ENCODE measurements at places on chromosomes 12 and 14.

DNA sequence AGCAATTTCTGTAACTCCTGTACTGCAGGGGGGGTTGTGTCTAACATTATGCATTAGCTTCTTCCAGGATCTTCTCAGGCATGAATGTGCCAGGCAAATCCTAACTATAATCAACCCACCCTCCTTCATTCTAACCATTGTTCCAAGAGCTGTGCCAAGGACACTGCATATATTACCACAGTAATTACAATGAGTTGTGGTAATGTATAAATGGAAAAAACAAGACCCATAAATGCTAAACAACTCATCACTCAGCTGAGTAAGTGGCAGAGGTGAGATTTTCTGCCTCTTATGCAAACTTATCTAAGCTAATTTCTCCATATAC lies 80.6 kb downstream of the PRKD1 start:
- no peak for DNase-seq

DNA sequence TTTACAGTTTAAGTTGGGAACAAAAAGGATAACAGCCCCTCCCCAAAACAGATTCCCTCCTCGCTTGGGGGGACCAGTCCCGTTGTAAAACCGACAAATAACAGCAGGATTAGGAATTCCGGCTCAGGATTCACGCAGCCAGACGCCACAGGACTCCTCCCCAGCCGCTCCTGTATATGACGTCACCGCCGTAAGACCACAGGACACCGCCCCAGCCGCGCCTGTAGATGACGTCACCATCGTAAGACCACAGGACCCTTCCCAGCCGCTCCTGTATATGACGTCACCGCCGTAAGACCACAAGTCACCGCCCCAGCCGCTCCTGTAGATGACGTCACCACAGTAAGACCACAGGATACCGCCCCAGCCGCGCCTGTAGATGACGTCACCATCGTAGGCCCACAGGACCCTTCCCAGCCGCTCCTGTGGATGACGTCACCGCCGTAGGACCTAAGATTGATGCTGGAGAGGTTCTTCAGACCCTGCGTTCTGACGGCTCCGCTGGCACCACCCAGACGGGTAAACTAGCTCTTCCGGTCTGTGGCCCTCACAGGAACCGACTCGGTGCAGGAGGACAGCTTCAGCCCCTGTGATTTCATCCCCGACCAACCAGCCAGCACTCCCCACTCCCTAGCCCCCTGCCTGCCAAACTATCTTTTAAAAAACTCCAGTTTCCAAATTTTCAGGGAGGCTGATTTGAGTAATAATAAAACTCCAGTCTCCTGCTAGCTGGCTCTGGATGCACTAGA lies 43.9 kb upstream of the FBRSL1 start:
- peak; percentile 70 for DNase-seq

DNA sequence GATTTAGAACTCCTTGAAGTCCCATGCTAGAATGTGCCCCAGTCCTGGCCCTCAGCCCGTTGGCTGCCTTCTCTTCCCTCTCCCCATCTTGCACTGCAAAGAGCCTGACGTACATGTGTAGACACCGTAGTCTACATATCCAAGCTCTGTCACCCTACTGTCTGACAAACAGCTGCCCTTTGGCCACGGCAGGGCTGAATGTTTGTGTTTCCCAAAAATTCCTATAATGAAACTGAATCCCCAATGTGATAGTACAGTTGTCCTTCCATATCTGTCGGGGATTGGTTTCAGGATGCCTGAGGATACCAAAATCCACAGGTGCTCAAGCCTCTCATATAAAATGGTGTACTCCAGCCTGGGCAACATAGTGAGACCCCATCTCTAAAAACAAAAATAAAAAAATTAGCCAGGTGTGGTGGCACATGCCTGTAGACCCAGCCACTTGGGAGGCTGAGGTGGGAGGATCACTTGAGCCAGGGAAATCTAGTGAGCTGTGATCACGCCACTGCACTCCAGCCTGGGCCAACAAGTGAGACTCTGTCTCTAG lies 12.3 kb upstream of the TFCP2 start:
- DNase-seq = no peak

DNA sequence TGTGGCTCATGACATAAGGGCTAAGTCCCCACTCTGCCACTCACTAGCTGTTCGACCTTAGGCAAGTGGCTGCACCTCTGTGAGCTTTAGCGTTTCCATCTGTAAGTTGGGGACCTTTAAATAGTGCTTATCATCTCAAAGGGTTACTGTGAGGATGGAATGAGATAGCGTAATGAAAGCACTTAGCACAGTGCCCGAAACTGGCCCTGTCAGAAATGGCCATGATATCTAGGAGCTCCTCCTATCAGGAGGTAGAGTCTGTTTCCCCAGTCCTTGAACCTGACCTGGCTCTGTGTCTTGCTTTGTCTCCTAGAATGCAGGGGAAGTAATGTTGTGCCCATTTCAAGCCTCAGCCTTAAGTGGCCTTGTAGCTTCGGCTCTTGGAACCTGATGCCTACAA lies 211.0 kb downstream of the RBM19 start:
- DNase-seq = no peak

- peak; percentile 12 for DNase-seq
These were observed 900 bp downstream of the C2CD5 start for GRCh38 chr12:22543246-22544037.

DNA sequence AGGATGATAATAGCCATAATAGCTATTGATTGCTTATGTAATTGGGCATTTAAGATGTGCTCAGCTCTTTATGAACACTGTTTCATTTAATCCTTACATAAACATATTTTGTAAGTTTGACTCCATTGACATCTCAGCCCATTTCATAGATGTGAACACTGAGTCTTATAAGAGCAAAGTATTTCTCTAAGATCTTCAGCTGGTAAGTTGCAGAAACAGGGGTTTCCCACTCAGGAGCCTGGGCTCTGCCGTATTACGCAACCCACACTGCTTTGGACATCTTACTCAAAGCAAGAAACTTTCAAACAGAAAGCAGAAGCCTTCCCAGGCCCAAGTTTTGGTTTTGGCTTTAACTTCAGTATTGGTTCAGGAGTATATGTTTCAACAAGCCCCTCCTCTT lies 705.1 kb downstream of the MED13L start:
- no peak for DNase-seq

DNA sequence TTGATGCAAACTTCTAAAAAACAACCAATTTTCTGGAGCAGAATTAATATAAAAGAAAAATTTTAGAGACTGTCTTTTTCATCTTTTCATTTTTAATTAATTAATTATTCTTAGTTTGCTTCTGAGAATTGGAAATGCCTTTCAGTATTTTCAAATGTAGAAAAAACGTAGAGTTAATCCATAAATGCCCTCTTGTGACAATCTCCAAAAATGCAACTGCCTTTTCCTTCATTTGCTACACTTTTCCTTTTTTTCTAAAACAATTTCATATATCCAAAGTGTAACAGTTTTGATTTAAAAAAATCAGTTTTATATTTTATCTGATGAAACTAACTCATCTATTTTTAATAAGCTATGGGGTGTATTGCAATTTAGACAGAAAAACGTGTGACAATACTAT lies 409.3 kb downstream of the PRKD1 start:
- DNase-seq = no peak

GRCh38 chr14:32201816-32202490 lies at the start of gene RNU6-7:
Gene RNU6-7, plus strand, starts transcription at chr14:32202045.
- DNase-seq = peak; percentile 22

DNA sequence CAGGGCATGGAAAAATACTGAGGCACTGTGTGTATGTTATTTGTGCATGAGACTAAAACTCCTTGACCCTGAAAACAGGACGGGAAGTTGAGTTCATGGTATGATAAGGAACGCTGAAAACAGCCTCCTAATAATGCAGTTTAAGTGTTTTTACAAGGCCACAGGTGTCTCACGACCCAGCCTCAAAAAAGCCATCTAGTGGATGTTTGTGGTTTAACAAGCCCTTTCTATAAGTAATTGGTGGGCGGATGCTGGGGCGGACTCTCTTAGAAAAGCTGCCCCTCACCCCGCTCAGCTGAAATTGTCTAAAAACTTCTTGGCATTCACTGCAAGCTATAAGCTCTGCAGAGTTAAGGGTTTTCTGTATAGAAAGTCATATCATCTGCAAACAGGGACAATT lies 184.5 kb downstream of the NUBPL start:
- DNase-seq = no peak

- no peak for DNase-seq
These were observed 11.4 kb upstream of the SOS2 start for GRCh38 chr14:50242566-50243310.

- DNase-seq = no peak
These were observed 23.9 kb upstream of the IGF1 start for GRCh38 chr12:102504280-102504679.

DNA sequence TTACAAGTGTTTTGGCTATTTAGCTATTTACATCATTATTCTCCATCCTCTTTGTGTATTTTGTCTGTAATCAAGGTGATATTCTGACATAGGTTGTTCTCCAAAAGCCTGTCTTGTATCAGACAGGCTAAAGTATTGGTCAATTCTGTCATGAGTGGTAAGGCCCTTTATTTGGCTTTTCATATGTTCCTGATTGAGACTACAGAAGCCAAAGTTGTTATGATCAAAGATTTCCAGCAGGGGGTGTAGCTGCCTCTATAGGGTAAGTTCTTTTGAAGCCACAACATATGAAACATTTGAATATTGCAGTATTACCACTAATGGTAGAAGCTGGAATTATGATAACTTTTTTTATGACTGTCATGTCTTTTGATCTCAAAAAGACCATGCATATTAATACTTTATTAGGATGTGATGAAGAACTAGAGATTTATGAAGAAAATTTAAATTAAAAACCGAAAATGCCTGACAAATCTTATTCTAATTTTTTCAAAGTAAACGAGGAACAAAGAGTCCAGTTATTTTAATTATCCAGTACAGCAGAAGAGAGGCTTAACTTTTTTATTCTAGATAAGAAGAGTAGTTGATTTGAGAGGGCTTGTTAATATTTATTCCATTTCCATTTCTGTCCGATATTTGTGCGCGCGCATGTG lies 3.4 kb upstream of the ARHGAP5 start:
- DNase-seq = peak; percentile 84

GRCh38 chr14:66503532-66503931 lies 4.4 kb upstream of the GPHN start:
- no peak for DNase-seq

DNA sequence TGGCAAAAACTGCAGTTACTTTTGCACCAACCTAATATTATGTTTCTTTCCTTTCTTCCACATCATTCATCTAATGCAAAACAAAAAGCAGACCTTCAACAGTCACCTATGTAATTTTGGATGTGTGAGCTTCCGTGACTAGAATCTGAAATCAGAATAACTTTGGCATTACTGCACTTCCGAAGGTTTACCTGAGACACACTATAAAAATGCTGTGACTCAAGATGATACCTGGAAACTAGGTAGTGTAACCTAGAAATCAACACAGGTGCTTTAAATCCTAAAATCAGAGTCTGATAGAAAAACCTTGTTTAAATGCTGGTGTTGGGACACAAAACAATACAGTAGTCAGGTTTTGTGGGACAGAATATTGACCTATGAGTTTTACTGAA lies 2.2 kb downstream of the BTBD7 start:
- no peak for DNase-seq

DNA sequence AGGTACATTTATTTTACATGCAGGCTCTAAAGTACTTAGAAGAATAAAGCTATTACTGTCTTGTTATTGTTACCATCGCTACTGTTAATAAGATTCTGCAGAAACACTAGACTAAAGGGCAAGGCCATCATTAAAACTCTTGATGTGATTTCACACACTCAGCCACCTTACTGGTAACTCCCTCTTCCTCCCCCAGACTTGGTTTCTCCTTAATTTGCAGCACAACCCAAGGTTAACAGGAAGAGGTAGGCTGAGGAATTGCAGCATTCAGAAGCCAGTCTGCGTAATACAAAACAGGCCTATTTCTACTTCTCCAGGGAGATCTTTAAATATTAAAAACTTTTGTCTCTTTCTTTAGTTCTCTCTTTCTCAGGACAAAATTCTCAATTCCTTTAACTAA lies 210.3 kb downstream of the BTG1 start:
- DNase-seq = no peak

DNA sequence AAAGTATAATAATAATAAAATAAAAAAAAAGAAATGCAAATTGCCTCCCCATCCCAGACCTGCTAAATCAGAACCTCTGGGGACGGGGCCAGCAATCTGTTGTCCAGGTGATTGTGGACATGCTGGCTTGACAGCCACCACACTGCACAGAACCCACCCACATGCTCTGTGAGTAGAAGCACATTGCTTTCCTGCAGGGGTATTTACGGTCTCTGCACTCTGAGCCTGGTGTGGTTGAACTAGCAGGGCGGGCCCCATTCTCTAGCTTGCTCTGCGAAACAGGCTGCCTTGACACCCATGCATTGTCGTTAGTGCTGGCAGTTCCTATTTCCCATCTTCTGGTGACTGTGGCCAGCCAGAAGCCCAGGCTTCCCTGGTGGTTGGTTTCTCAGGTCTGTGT lies 24.5 kb downstream of the PRMT8 start:
- DNase-seq = no peak

- no peak for DNase-seq
These were observed 67.6 kb downstream of the SLC38A6 start for GRCh38 chr14:61048640-61049039.

GRCh38 chr12:132634411-132634990 lies 15.9 kb downstream of the P2RX2 start:
- no peak for DNase-seq

DNA sequence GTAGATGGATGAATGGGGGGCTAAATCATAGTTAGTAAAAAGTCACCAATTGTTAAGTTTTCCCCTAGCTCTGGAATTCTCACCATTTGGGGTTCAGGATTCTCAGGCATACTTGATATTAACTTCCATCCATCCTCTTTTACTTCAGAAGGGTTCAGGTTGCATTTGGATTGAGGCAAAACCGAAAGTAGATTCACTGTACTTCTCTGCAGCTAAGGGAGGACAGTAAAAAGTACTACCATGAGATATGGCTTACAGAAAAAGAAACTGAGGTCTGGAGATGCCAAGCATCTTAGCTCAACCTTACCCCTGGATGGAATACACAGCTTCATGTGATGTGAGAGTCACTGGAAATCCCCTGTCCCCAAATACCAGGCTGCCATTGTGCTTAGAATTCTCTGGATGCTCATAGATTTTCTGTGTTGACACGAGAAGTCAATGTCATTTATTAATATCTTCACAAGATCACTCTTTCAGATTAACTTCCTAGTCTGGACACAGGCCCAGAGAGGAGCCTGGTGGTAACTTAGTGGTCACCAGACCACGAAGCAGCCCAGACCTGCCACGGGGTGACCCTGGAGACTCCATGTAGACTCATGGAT lies 87.1 kb downstream of the SSPN start:
- DNase-seq = no peak

DNA sequence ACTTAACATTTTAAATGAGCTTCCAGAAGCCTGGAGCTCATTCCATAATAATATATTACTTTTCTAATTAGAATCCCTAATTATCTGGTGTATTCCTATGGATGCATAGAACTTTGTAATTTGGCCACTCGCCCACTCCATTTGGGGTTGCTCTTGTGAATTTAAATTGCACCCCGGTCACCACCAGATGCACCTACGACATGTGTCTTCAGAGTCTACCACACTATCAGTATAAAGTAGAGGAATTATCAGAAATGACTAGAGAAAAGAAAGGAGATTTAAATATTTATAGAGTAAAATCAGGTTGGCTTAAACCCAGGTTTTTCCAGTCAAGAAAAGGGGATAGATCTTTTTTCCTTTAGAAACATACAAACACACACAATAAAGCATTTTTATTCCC lies 145.8 kb upstream of the DCN start:
- no peak for DNase-seq

- DNase-seq = no peak
These were observed 207.2 kb downstream of the TMTC2 start for GRCh38 chr12:82893896-82894295.

GRCh38 chr14:71006200-71006563 lies 98.9 kb downstream of the PCNX1 start:
- no peak for DNase-seq
